ENCODE measurements at places on chromosomes 7 and 10.

DNA sequence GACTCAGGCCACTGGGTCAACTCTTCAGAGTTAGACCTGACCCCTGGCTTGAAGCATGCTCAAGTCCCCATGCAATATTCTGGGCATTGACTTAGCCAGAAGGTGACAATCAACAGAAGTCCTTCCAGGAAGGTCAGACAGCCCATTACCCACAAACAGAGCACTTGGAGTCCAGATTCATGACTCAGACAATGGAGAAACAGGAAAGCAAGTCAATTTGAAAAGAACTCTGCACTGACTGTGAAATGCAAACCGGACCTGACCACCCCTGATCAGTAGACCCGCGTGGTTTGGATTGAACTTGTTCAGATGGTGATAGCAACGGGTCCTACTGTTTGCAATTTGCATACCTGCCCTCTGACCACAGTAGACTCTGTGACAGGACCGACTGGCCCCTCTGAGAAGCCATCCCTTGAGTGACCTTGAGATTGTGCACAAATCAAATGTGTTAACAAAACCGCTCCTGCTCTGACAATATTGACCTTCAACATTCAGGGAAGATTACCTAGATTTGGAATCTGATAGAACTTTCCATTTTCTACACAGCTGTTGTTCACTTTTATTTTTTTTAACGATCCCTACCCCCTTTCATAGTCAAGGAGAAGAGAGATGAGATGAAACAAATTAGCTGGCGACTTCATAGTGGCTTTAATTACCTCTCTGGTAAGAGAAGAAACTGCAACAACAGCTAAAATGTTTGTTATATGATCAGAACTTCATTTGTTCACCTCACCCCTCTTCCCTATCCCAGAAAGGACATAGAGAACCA is 138.7 kb downstream of the NRP1 start:
- no peak for DNase-seq

- DNase-seq, result no peak
These were observed 38.5 kb downstream of the CAMK2B start for GRCh38 chr7:44286618-44287487.

- no peak for DNase-seq
These were observed 518.0 kb downstream of the REEP3 start for GRCh38 chr10:64039198-64039597.

DNA sequence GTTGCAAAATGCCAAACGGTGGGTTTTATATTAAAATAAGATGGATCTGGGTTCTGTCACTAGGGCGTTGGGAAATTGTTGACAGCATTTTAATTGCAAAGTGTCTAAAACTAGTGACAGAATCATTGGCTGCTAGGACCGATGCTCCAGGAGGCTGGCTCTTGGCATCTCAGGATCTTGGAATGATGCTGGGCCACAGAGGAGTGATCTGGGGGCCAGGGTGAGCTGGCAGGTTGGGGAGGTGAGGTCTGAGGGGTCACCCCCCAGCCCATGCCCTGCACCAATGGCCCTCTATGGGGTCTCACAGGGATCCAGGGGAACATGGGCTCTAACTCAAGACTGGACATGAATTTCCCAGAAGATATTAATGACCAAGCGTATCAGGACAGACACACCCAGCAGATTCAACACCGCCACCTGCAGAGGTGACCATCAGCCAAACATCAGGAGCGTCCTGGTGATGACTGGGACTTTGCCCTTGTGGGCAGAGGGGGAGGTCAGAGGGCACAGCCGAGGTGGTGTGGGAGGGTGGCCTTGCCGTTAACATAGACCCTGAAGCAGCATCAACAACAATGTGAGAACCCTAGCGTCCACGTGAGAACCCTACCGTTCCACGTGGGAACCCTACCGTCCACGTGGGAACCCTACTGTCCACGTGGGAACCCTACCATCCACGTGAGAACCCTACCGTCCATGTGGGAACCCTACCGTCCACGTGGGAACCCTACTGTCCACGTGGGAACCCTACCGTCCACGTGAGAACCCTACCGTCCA is 89.0 kb upstream of the PPP2R2D start:
- DNase-seq, result no peak

DNA sequence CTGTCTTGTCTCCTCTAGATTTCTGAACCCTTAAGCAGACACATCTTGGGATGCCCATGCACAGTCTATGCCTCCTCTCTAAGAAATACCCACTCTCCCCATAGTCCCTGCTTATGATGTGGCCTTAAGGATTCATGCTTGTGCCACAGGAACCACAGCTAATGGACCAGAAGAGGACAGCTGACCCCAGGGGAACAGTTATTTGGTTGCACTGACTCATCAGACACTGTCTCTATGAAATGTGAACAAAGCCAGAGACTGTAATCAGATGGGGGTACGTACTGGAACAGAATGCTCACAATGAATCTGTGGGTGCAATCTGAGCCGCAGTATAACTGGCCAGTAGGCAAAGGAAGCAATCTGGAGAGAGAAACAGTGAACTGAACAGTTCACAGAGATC is 121.9 kb downstream of the USP6NL start:
- no peak for DNase-seq

- DNase-seq, result no peak
These were observed 19.1 kb downstream of the ABLIM1 start for GRCh38 chr10:114638821-114639625.

GRCh38 chr7:154873500-154874121 is 129.3 kb downstream of the PAXIP1 start:
- no peak for DNase-seq

DNA sequence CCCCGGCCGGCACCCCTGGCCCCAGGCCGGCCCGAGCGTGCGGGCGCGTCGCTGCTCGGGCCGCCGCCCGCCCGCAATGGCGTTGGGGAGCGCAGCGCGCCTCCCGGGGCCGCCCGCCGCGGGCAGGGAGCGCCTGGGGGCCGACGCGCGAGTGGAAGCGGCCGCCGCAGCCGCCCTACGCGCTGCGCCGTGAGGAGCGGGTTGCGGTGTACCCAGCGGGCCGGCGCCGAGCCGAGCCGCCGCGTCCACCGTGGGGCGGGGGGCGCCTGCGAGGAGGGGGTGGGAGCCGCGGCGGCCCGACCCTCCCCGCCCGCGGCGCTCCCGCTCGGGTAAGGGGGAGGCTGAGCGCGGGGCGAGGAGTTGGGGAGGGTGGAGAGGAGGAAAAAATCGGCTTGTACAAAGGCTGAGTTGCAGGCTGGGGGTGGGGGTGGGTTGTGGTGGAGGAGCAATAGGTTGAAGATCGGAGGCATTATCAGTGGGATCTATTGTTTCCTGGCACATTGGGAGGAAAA is 473 bp downstream of the PPP1R9A start:
- no peak for DNase-seq

- no peak for DNase-seq
These were observed 241.9 kb downstream of the SLC25A13 start for GRCh38 chr7:96080027-96080426.

- no peak for DNase-seq
These were observed 19.0 kb downstream of the NUDCD3 start for GRCh38 chr7:44471436-44471835.

DNA sequence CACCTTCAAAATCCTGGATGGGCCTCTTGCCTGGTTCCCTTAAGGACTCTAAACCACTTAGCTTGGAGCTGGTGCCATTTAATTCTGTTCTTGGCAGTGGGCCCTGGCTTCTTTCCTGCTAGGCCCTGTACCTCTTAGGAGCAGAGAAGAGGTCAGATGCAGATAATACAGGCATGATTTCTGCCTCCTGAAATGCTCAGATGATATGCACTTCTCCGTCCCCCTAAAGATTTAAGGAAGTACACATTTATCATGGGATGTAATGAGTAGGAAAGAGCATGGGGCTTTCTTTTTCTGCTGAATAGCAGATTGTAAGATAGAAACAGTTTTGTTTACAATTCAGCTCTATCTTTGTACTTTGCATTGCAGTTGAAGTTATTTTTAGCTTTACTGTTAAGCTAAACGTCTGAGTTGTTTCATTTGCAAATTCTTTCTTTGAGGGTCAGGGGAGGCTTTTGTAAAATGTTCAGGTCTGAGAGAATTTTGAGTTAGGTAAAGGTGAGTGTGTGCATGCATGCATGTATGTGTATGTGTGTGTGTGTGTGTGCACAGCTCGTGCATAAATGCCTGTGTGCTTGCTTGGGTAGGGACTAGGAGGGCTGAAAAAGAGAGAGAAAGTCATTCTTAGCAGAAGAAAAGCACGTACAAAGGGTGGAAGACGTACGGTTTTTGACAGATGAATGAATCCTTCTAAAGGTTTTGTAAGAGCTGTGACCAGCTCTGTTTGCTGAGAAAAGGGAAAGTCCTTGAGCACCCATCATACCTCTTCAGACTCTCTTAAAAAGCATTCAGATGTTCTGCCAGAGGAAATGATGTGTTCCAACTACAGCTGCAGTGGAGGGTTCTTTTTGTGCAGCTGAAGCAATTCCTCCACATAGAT is 364.2 kb downstream of the AUTS2 start:
- DNase-seq, result peak; percentile 28

- no peak for DNase-seq
These were observed 30.2 kb downstream of the C10orf71 start for GRCh38 chr10:49329146-49329505.

GRCh38 chr7:24669971-24670591 is 87.2 kb downstream of the GSDME start:
- DNase-seq, result no peak

GRCh38 chr7:130063036-130063435 is 7.3 kb upstream of the KLHDC10 start:
- peak; percentile 40 for DNase-seq

DNA sequence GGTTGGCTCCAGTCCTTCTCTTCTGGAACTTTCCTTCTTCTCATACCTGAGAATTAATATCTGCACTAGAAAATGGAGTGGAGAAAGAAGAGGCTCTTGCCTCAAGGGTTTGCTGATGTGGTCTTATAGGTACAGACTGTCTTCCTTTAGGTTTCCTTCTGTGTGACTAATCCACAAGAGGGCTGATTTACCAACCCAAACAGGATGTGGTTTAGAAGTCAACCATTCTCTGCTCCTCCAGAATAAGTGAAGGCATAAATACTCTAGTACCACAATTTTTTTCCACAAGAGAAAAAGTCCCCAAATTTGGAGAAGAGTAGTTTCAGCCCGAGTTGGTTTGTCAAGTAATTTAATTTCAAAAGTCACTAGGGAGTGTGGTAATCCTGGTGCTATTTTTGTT is 85.8 kb downstream of the NRP1 start:
- DNase-seq, result no peak

DNA sequence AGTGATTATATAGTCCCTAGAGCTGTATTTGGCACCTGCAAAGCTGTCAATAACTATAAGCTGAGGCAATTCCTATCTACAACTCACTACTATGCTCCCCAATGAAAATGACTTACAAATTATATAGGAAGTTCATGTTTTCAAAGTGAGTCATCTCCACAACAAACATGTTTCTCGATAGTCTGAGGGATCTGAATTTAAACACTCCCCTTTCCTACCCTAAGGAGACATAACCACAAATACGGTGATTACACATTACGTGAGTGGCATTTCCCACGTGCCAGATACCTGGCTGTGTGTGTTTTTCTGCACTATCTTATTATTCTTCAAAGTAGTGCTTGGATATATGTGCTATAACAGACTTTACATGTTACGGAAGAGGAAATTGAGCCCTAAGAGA is 122.5 kb upstream of the C1QL3 start:
- DNase-seq, result no peak

DNA sequence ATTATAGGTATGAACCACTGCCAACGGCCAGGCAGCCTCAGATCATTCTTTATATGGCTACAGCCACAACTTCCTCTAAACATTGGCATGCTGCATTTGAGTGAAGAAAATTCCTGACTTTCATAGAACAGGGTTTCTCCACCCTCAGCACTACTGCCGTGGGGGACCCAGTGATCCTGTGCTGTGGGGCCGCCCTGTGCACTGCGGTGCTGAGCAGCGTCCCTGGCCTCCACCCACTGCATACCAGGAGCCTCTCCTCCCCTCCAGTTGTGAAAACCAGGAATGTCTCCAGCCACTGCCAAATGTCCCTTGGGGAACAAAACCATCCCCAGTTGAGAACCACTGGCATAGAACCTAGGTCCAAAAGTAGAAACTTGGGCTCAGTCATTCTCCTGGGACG is 15.8 kb downstream of the CNPY1 start:
- no peak for DNase-seq

DNA sequence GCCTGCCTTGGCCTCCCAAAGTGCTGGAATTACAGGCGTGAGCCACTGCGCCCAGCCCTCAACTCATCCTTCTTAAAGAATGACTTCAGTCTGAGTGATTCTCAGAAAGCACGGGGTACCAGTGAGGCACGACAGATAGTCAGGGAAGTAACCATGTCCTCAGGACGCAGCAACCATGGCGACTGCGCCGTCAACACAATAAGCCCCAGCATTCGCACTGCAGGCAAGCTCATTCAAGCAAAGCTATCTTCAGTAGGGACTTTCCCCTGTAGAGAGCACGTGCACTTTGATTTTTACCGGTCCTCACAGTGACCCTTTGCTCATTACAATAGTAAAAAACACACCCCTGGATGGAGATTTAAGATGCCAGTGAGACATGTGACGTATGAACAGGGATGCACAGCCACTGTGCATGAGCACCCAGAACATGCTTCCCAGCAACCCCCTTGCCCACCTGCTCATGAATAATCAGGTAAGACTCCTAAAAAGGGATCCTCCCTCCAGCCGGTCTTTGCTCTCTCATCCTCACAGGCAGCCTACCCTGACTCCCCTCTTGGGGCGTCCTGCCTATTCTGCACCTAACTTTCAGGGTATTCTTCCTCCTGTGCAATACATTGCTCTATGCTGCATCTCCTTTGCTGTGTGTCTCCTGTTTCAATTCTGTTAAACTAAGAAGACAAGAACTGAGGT is 9.1 kb downstream of the WDR86 start:
- no peak for DNase-seq

GRCh38 chr7:2040201-2040892 is 192.4 kb downstream of the MAD1L1 start:
- DNase-seq, result no peak

DNA sequence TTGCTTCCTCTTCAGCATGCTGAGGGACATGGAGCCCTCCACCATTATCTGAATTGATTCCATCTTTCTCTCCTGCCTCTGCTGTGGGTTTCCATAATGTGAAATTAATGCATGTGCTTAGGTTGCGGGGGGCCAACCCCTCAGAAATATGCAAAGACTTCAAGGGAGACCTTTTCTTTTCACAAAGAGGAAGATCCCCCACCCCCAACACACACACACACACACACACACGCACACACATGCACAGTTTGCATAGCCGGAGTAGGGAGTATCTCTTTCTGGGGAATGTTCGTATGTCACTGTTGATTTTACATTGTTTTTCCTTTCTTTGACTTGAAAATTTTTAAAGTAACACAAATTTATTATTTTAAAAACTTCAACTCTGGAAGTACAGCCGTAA is 193.5 kb downstream of the MGMT start:
- DNase-seq, result no peak

- no peak for DNase-seq
These were observed 20.4 kb upstream of the DPYSL4 start for GRCh38 chr10:132166216-132166950.

- DNase-seq, result no peak
These were observed 171.2 kb downstream of the ARHGAP12 start for GRCh38 chr10:31757386-31757791.
